GM23248 (cell line): ENCODE measurements at places on chromosomes 4 and X. TPM values are rescaled to one million over a fixed set of nuclear protein-coding genes. Genes with fewer than 3 reads are reported as not detected.

SPATA18 gene
- polyA plus RNA-seq, result 12.5 and 13.7 TPM in 2 replicates

PABPC5 gene
- 3.4 and 3.5 TPM in 2 replicates for polyA plus RNA-seq

VGLL1 gene
- polyA plus RNA-seq, result not detected in 2 replicates

GRCh38 chrX:117752745-117753144 is 363.9 kb downstream of the KLHL13 start:
- no peak for DNase-seq

DNA sequence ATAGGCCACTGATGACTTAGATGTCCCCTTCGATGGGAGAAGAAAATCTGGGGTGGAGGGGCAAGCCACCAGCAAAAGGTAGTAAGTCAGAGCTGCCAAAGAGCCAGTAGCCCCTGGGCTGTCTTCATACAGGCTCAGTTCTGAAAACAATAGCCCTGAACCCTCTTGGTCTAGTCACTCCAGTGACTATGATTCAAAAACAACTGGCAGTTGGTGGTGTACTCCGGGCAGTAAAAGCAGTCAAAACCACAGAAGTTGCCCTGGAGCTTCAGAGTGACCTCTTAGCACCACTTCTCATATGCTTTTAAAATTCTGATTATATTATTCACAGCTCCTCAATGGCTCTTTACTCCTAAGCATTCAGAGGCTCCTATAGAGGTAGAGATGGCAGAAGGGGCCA is 164.3 kb upstream of the MAMLD1 start:
- DNase-seq, result peak; percentile 56

GRCh38 chrX:118503260-118504041 is 7.8 kb downstream of the DOCK11 start:
- no peak for DNase-seq

- DNase-seq, result no peak
Observed at GRCh38 chrX:148229801-148230303, 248.7 kb downstream of the FMR1NB start.

DNA sequence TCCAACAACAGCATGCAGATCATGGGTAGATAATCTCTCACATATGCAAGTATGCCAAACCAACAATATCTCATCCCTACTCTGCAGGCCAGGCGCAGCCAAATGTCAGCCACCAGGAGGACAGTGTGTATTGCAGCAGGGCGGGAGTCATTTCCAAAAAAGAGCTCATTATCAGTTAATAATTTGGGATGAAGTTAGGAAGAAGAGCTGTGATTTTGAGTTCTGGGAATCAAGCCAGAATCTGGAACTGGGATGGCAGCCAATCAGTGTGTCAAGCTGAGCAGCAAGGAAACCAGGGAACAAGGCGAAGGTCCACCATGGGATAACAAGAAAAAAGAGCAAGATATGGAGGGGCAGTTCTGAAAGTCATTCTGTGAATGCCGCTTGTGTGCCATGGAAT is 88.2 kb upstream of the CAMK2D start:
- DNase-seq, result peak; percentile 17

DNA sequence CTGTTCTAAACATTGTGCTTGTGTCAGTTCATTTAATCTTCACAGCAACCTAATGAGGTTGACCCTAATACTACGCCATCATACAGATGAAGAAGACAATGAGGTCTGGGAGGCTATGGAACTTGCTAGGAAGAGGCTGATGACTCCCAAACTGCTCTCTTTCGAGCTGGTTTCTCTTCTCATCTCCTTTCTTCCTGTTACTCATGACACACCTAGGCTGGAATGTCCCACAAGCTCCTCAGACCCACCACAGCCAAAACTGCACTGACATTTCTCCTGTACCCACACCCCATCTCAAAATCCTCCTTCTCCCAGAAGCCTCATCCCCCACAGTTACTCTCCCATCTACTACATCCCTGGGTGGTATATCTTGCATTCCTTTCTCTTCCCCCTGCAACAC is 27.4 kb upstream of the PJA1 start:
- peak; percentile 10 for DNase-seq

GRCh38 chr4:74450298-74450683 is 5.4 kb downstream of the AREG start:
- no peak for DNase-seq

GRCh38 chrX:17984415-17984814 is 123.3 kb upstream of the RAI2 start:
- DNase-seq, result no peak

DNA sequence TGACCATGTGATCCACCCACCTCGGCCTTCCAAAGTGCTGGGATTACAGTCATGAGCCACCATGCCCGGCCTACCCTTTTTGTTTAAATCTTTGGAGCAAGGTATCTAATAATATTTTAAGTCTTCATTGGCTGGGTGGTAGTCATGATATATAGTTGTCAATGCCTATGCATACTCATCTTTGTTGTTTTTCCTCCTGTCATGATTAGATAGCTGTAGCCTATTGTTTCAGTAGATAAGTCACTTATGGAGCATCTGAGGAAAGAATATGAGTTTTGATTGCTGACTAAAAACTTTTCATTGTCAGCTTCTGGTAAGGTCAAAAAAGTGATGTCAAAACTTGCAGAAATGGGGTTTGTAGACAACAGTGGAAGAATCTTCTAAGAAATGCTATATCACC is 119.8 kb downstream of the KDM6A start:
- no peak for DNase-seq

- no peak for DNase-seq
Observed at GRCh38 chr4:42420140-42420539, 22.9 kb downstream of the SHISA3 start.

DNA sequence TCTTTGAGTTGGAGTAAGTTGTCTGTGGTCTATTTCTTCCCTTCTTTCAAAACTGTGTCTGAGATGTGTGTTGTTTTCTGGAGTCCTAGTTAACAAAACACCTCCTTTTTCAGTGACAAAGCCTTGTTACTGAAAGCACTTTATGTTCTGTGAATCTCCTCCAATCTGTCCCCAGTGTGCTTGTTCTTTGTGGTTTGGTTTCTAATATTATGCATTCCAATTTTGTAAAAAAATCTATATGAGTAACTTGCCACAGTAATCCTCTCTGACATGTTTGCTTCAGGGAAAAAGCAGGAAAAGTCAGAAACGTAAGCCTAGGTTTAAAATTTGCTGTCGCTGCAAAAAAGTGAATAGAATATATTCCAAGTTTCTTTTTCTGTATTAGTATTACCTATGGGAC is 12.4 kb downstream of the PRRG1 start:
- peak; percentile 29 for DNase-seq

DNA sequence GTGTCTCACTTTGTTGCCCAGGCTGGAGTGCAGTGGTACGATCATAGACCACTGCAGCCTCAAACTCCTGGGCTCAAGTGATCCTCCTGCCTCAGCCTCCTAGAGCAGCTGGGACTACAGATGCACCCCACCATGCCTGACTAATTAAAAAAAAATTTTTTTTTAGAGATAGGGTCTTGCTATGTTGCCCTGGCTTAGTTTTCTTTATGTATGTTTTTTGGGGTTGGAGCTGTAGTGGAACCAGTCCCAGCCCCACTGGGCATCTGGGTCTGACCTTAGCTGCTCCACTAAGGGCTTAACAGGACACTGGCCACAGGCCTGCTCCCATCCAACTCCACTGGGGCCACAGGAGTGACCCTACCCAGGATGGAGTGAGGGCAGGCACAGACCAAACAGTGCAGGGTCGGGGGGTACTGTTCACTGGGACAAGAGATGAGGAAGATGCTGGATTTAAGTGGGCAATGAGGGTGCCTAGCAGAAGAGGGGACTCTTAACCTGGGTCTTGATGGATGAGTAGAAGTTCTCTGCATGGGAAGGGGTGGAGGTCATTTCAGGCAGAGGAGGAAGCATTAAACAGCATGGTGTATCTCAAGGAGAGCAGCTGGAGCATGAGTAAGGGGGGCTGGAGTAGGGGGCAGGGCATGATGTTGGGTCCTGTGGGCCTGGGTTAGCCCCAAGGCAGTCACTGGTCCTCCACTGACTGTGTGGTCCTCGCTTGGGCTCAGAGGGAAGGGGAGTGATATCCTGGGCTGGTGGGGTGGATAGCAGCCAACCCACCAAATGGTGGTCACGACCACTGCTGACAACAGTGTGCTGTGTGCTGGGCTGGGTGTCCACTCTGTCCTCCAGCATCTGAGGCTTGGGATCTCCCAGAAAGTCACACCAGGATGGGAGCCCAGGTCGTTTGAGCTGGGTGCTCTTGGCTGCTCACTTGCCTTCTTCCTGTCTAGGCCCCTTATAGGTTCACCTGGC is 24.1 kb upstream of the ADD1 start:
- DNase-seq, result no peak

DNA sequence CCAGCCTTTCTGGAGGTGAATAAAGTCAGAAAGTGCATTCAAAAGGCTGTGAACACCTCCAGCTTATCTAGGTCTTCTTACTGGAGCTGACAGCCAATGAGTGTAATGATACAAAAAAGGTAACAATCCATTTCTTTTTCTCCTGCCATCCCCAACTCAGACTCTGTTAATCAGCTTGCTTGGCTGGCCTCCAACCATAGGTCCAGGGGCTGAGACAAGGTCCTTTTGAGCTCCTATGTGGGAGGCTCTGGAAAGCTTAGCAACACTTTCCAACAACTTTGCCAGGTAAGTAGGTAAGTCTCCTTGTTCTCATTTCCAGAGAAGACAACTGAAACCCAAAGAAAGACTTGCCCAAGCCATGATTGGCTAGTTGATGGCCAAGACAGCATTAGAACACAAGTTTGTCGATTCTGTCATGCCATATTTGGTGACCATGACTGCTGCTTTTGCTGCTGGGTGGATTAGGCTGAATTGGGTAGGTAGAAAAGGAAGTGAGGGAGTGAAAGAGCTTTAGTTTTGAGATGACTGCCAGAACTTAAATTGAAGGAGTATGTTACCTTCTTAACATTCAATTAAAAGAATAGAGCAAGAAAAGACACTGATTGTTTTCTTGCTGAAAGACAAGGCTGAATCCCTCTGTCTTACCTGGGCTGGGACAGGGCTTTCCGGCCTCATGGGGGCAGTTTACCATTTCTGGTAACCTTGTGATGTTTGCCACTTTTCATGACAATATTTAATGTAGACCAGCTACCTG is 22.8 kb downstream of the VSIG4 start:
- no peak for DNase-seq

GRCh38 chr4:158003212-158003611 is 169.6 kb downstream of the GASK1B start:
- no peak for DNase-seq
